Hepatocyte (in vitro differentiated cells): ENCODE measurements at places on chromosomes 4 and X. TPM values are rescaled to one million over a fixed set of nuclear protein-coding genes. Genes with fewer than 3 reads are reported as not detected.

Gene NWD2
- under 0.01 and 0.33 TPM in 2 replicates for total RNA-seq

Gene GABRB1
- total RNA-seq: 2.8 and 4.9 TPM in 2 replicates

Gene GAGE2A
- total RNA-seq: not detected in 2 replicates

Gene MAGEB1
- not detected in 2 replicates for total RNA-seq

Gene RBM46
- 0.07 TPM in 1 of 2 replicates, not detected in the other for total RNA-seq

Gene FGFBP2
- total RNA-seq: 5.2 and 7.3 TPM in 2 replicates

Gene XG
- 0.12 and 0.53 TPM in 2 replicates for total RNA-seq

Gene ADGRG2
- 3.7 and 4.5 TPM in 2 replicates for total RNA-seq

Gene CCNA2
- total RNA-seq: 15.3 and 21.6 TPM in 2 replicates

Gene LAS1L
- total RNA-seq: 13.2 and 14.1 TPM in 2 replicates

Gene MAGIX
- 5.0 and 6.5 TPM in 2 replicates for total RNA-seq

Gene COX7B2
- not detected in 2 replicates for total RNA-seq

Gene SPANXA1
- not detected in 2 replicates for total RNA-seq

Gene PHKA2
- total RNA-seq: 30.5 and 35.7 TPM in 2 replicates

Gene KIAA1210
- total RNA-seq: 0.03 and 0.40 TPM in 2 replicates

Gene EPHA5
- total RNA-seq: 0.63 and 0.84 TPM in 2 replicates

Gene MAP3K15
- total RNA-seq: 0.33 and 0.48 TPM in 2 replicates

Gene EDA2R
- 4.8 and 6.7 TPM in 2 replicates for total RNA-seq

Gene DRP2
- total RNA-seq: 0.40 and 0.84 TPM in 2 replicates
